ENCODE measurements at places on chromosomes 1 and 21.
A peak's percentile ranks its signal among the peaks of the same experiment; 100 is the strongest.

DNA sequence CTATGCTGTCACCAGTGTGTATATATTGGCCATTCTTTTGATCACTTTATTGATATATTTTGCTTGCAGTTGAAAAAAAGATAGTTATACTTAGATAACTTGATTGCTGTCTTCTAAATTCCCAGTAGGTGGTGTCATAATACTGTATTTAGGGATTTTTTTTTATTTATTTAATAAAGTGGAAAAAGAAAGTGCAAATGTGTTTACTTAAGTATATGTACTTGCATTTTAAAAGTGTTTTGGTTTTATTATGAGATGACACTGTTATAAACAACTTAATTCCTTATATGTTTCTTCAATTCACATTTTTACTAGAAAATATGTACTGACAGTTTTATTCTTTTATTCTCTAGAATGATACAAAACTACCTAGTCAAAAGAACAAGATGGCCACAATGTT lies 164.8 kb downstream of the USP25 start:
- DNase-seq = peak; percentile 28

- peak; percentile 58 for DNase-seq
Measured at GRCh38 chr21:42193131-42193671, 25.7 kb upstream of the ABCG1 start.

DNA sequence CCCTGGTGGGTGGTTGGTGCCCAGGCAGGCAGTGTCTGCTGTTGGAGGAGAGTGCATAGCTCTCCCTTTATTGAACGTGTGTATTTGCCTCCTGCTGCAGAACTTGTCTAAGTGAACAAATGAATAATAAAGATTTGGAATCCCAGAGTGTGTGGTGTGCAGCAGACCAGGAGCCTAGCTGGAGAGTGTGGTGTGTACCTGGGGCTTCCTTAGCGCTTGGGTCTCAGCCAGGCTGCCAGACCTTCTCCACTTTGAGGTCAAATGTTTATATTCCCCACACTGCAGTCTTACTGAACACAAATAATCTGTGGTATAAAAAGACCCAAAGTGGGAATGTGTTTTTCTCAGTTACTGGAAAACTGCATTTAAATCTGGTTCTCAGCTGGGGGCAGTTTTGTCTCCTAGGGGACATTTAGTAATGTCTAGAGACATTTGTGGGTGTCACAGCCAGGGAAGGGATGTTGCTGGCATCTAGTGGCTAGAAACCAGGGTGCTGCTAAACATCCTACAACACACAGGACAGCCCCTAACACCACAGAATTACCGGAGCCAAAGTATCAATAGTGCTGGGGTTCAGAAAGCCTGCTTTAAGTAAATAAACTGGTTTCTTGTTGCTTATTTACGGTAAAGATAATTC lies 23.6 kb downstream of the SLC37A1 start:
- DNase-seq = no peak

GRCh38 chr21:26909972-26910371 lies 56.9 kb downstream of the ADAMTS5 start:
- DNase-seq = peak; percentile 11

GRCh38 chr21:29342363-29342957 lies 43.7 kb downstream of the BACH1 start:
- DNase-seq = peak; percentile 99

- DNase-seq = peak; percentile 58
Measured at GRCh38 chr1:244022311-244022710, 28.8 kb upstream of the ZBTB18 start.

- no peak for DNase-seq
Measured at GRCh38 chr1:17991996-17992395, 115.6 kb upstream of the IGSF21 start.

- DNase-seq = no peak
Measured at GRCh38 chr1:164177118-164177517, 381.9 kb upstream of the PBX1 start.

- no peak for DNase-seq
Measured at GRCh38 chr1:80072563-80072962, 1066.0 kb upstream of the ADGRL4 start.

DNA sequence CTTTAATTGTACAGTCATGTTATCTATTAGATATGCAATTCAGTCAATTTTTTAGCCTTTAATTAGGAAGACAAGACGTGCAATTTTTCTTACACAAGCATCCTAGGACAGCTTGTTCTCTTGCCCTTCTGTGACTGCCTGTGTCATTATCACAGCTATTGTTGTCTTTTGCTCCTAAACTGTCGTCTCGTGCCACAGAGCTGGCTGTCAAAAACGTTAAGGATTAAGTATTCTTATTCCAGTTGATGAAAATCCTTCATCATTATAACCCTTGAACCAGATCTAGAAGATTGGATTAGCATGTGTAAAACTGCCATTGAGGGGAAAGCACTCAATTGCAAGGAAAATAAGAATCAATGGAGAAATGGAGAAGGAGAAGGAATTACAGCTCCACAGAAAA lies 43.8 kb upstream of the AIM2 start:
- no peak for DNase-seq

DNA sequence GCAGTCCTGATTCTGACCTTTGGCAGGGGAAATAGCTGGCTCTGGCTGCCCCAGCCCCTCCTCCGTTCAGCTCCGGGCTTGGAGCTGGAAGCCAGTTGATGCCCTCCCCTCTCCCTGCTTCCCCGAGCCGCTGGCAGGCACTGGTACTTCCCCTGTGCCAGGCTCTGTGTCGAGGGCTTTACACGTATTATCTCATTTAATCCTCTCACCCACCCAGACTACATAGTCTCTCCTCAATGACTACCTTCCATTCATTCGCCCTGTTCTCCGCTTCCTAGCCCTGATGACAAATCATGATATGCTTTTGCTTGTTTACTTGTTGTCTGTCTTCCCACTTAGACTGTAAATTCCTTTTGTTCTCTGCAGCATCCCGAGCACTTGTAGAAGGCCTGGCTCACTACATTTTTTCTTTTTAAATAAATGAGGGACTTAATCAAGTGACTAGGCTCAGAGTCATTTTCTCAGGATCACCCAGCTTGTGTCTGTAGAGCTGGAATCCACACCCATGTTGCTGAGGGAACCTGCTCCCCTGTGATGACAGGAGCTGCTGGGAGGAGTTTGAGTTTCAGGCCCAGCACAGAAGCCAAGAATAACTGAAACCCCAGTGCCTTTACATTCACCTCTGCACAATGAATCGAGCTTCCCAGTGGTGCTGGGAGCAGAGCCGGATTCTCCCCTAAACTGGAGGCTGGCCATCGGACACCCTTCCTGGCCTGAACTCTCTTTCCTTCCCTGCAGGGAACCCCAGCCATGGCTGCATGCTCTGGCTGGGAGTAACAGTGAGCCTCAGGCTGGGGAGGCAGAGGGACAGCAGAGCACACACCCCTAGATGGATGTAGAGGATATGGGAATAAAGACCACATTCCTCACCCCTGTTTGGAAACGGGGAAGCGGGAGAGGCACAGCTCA lies 58.3 kb downstream of the UBIAD1 start:
- DNase-seq = no peak

GRCh38 chr1:210366767-210367166 lies 38.1 kb downstream of the HHAT start:
- no peak for DNase-seq
